ENCODE measurements at places on chromosomes 7 and 10.

DNA sequence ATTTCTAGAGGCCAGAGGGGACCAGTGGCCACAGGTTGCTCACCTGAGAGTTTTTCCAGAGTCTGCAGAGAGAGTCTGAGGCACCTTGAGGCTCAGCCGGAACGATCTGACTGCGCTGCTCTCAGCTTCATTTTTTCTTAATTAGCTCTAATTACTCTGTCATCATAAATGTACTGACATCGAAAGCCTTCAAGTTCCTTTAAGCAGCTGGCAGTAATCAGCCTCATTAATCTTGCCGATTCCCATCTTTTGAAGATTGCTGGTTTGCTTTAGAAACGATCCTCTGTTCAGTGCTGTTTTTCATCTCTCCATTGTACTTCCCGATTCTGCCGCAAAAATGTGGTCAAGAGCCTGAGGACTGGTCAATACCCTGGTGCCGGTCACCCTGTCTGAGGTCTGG is 454.7 kb downstream of the TYW1 start:
- DNase-seq: no peak

DNA sequence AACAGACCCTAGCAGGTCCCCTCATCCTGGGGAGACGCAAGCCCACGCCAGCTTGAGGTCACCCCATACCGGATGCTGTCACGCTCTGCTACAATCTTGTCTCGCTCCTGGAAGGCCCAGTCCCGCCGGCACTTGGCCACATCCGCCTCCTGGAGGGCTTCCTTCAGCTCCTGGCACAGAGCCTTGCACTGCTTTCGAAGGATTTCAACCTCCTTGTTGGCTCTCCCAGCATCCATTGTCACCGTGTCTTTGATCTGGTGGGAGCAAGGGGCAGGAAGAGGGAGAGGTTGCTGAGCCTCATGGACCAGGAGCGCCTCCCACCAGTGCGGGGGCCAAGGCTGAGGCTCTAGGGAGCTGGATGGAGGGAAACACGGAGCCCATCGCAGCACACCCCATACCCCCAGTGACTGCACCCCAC is 90.9 kb downstream of the DLG5 start:
- DNase-seq: no peak

- no peak for DNase-seq
Measured at GRCh38 chr10:96358851-96359540, at the start of gene OPALIN. Gene OPALIN, minus strand, starts transcription at chr10:96359002. Its CDS starts 106 bp downstream, at chr10:96358896.

- no peak for DNase-seq
Measured at GRCh38 chr10:71978988-71979691, 14.9 kb downstream of the CHST3 start.

- no peak for DNase-seq
Measured at GRCh38 chr7:7996568-7996967, 28.0 kb downstream of the GLCCI1 start.

DNA sequence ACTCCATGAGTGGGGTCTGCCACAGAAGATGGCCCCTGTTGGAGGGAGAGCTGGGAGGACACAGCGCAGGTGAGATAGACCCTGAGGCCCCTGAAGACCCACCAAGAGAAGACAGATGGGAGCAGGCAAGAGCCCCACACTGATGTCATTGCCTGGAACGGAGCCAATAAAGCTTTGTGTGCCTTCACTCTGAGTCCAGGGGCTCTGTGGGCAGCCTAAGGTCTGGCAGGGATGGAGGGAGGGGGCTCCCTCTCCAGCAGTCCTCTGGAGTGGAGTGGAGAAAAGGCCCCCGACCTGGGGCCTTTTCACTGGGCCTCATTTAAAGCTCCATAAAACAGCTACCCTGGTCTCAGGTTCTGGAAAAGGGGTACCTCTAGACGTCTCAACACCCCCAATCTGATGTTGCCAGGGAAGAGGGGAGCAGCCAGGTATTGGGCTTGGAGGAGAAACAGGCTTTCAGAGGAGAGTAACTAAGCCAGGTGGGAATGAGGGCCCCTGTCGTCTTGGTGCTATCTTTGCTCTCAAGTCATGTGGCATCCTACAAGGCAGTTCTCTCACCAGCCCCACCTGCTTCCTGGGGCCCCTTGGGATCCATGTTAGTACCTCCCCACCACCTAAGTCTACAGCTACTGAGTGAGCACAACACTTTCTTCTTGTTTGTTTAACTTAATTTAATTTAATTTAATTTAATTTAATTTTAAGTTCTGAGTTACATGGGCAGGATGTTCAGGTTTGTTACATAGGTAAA is 1.4 kb downstream of the C10orf62 start:
- DNase-seq: no peak

- DNase-seq: no peak
Measured at GRCh38 chr10:92080244-92080643, 156.7 kb downstream of the BTAF1 start.

DNA sequence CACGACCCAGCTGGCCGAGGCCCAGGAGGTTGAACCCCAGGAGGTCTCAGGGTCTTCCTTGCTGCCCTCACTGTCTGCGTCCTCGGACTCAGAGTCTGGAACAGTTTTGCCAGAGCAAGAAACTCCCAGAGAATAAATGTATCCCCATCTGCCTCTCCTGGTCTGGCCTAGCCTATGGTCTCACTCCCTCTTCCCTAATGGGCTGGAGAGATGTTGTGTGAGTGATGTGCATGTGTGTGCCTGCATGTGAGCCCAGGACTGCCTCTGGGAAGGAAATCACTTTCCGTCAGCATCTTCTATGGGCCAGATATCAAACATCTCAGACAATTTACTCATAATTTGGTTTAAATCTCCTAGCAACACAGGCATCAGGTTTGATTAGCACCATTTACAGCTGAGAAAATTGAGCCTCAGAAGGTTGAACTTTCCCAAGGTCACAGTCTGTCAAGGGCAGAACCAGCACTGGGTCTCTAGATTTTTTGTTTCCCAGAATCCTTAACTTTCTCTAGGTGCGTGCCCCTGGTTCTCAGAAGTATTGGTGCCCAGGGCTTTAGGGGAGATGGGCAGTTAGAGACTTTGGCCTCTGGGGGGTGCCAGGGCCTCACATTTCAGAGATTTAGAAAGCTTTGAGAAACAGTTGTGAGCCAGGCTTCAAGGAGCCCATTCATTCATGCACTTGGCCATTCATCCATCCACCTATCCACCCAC is 4.9 kb downstream of the TMEM270 start:
- DNase-seq: peak; percentile 67

DNA sequence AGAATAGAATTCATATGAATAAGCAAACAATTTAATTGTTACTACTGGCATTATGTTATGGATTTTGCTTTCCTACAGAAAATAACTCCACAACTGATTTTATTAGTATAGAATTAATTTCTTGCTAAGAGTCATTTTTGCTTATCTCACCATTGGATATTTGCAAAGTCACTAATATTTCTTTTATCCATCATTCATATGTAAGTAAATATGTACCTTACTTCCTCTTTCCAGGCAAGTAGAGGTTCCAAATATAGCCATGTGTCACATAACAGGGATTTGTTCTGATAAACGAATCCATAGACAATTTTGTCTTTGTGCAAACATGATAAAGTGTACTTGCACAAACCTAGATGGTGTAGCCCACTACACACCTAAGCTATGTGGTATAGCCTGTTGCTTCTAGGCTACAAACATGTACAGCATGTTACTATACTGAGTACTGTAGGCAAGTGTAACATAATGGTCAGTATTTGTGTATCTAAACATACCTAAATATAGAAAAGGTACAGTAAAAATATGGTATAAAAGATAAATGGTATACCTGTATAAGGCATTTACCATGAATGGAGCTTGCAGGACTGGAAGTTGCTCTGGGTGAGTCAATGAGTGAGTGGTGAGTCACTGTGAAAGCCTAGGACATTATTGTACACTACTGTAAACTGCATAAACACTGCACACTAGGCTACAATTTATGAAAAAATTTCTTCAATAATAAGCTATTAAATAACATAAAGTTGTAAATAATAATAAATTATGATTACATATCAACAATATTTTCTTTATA is 18.3 kb downstream of the KLLN start:
- no peak for DNase-seq

DNA sequence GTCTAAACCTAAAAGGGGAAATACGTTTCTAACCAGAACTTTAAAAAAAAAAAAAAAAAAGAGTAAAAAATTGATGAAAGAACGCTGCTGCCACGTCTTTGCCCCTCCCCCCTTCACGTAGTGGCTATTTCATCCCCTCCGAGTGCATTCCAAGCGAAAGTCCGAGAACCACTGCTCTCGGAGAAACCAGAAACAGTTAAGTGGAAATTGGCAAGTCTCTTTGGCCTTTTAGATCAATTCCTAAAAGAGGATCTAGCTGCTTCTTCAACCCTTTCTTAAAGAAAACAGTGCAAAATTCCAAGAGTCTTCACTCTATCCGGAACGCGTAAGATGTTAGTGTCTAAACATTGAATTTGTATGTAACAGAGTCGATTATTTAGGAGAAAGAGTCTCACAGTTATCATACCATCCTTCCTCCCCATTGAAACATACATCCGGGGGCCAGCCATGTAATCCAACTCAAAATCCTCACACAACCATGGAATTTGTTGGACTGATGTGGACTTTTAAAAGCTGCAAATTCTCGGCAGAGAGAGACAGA is 1.1 kb downstream of the P4HA1 start:
- DNase-seq: peak; percentile 38

DNA sequence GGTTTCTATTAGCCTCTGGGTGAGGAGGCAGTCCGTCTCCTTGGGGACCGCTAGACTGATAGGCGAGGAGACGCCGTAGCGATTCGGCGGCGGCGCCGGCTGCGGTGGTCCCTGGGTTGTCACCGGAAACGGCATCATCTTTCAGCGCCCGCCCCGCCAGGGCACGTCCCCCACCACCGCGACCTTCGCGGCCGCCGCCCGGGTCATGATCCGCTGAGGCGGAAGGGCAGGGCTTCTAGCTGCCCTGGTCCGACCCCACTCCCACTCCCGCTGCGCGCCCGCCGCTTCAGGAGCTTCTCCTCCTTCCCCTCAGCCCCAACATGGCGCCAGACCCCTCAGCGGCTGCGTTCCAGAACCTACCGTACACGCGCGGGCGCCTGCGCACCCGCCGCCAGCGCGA is at the start of gene PAPOLB:
PAPOLB (minus strand) TSS at position 358 of the 400 bp plus-strand sequence; CDS start at position 138, 220 bp downstream.
- DNase-seq: no peak

GRCh38 chr7:12759151-12759550 is 71.7 kb downstream of the ARL4A start:
- no peak for DNase-seq

DNA sequence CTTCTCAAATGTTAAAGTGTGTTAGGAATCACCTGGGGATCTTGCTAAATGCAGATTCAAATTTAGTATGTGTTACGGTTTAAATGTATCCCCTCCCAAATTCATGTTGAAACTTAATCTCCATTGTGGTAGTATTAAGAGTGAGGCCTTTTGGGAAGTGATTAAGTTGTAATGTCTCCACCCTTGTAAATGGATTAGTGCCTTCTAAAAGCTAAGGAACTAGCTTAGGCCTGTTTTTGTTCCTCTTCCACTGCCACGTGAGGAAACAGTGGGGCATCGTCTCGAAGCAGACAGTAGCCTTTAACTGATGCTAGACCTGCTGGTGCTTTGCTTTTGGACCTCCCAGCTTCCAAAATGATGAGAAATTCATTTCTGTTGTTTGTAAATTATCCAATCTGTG is 52.3 kb upstream of the SEMA3D start:
- DNase-seq: no peak

DNA sequence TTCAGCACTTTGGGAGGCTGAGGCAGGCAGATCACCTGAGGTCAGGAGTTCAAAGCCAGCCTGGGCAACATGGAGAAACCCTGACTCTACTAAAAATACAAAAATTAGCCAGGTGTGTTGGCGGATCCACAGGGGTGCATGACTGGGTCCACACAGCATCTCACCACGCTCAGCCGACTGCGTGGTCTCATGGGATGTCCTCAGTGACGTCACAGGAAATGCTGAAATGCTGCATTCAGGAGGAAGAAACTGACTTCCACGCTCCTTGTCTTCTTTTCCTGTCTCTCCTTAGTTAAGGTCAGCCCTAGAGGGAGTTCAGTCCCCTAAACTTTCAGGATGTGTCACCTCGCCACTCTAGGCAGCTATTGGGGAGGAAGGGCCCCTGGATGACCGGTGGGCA is 42.9 kb downstream of the XRCC2 start:
- DNase-seq: no peak

DNA sequence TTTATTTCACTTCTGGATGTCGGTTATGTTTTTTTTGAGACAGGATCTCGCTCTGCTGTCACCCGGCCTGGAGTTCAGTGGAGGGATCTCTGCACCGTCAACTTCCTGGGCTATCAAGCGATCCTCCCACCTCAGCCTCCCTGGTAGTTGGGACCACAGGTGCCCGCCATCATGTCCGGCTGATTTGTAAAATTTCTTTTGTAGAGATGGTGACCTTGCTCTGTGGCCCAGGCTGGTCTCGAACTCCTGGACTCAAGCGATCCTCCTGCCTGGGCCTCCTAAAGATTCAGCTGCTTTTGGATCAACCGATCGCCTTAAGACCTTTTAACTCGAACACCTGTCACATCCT is 606 bp upstream of the RABGEF1 start:
- no peak for DNase-seq

DNA sequence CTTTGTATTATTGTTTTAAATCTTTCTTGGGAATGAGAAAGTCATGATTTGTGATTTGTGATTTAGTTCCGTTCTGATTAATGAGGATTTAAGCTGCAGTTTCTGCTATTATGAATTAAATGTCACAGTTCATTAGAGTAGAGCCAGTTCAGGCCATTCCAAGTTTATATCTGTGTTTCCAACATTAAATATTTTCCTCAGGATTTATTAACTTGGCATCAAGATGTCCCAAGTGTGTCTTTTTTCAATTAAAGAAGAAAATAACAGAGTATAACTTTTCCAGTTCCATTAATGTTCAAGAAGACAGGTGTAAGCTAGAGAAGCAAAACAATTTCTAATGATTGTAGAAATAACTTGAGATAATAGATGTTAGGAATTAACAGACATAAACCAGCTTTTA is 1183.2 kb upstream of the CELF2 start:
- DNase-seq: no peak

GRCh38 chr7:150335774-150336112 is 5.7 kb downstream of the RARRES2 start:
- DNase-seq: no peak

- no peak for DNase-seq
Measured at GRCh38 chr10:72730479-72730878, 38.5 kb downstream of the MCU start.

DNA sequence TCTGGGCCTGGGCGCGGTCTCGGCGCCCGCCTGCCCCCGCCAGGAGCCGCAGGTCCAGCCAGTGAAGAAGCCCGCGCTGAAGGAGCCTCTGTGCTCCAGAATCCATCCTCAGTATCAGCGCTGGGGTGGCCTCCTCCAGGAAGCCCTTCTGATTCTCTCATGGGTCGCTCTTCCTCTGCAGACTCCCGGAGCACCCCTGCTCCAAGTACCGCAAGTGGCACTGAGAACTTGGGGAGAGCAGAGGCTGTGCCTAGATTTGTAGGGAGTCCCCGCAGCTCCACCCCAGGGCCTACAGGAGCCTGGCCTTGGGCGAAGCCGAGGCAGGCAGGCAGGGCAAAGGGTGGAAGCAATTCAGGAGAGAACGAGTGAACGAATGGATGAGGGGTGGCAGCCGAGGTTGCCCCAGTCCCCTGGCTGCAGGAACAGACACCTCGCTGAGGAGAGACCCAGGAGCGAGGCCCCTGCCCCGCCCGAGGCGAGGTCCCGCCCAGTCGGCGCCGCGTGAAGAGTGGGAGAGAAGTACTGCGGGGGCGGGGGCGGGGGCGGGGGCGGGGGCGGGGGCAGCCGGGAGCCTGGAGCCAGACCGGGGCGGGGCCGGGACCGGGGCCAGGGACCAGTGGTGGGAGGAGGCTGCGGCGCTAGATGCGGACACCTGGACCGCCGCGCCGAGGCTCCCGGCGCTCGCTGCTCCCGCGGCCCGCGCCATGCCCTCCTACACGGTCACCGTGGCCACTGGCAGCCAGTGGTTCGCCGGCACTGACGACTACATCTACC is at the start of gene ALOX5:
ALOX5 (plus strand) TSS at position 641 of the 774 bp plus-strand sequence; CDS start at position 705, 64 bp downstream.
- peak; percentile 49 for DNase-seq

- DNase-seq: no peak
Measured at GRCh38 chr7:50662041-50662694, 97.0 kb upstream of the DDC start.

All from NCI-H1694 treated with DMSO at 0.1 percent for 48 hours (cell line).